Stimulated activated CD8-positive, alpha-beta memory T cell treated with anti-CD3 and anti-CD28 coated beads, Interleukin-12 subunit alpha, Interleukin-12 subunit beta, amount 100 ng/mL, for 4 hours (primary cell): ENCODE measurements at places on chromosomes 3 and 15.

GRCh38 chr15:69542028-69542427 is 89.4 kb downstream of the RPLP1 start:
- DNase-seq: no peak

- no peak for DNase-seq
These were observed 773.1 kb downstream of the AGBL1 start for GRCh38 chr15:86852741-86853140.

DNA sequence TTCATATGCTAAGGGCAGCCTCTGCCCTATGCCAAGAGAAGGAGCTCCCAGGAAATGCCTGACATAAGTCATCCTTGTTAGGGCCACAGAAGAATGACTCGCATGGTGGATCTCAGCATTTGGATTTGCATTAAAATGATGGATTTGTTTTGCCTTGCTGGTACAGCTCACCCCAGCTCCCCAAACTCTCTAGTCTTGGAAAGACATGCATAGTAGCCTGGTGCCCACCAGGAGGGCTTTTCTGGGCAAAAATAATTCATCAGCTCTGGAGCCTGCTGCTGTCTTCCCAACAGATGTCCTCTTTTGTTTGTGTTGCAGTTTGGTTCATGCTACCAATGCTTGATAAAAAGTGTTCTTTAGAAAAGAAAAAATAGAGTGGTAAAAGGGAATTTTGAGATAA is 833.0 kb downstream of the AGBL1 start:
- DNase-seq: no peak

GRCh38 chr3:5690904-5691532 is 503.5 kb downstream of the EDEM1 start:
- no peak for DNase-seq

GRCh38 chr3:13040361-13041074 is 32.7 kb downstream of the IQSEC1 start:
- peak; percentile 47 for DNase-seq

- DNase-seq: no peak
These were observed 102.4 kb downstream of the MYLK start for GRCh38 chr3:123781571-123782275.
